Mucosa of gallbladder (tissue), 1 donor: ENCODE measurements at places on chromosomes 12 and 14. TPM values are rescaled to one million over a fixed set of nuclear protein-coding genes. Genes with fewer than 3 reads are reported as not detected.

Gene PLEKHG7
- total RNA-seq: 0.29 TPM

Gene PRH2
- not detected for total RNA-seq

GRCh38 chr12:92506460-92506859, 196.3 kb upstream of the PLEKHG7 start:
- DNase-seq: peak; percentile 29

DNA sequence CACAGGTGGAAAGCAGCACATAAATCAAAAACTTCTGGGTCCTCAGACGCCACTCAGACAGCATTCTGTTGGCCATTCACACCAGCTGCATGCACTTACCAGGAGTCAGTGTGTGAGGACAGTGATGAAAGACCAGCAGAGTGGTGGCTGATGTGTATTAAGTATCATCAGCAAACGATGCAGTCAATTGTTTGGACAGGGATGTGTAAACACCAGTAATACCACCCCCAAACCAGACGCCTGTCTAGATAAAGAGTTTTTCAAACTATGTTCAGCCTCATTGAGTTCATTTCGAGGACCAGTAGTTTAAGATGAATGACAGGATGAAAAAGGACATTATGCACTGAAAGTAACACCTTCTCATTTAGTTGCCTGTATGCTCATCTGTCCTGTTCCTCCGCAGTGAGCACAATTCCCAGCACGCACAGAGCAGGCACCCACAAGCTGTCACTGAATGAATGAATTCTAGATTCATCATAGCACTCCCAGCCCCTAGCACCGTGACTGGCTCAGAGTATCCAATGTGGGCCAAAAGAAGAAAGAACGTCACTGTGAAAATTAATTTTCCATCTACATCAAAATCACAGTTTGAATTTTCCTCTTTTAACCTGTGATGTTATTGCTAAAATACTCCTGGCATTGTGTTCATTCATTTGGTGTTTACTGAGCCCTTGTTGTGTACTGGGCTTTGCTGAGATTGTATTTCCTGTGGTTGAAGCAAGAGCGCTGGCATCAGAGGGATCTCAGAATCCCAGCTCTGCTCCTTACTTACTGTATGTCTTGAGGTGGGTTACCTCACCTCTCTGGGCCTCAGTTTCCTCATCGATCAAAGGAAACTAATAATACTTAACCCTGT, 124.8 kb upstream of the NOS1 start:
- DNase-seq: no peak

DNA sequence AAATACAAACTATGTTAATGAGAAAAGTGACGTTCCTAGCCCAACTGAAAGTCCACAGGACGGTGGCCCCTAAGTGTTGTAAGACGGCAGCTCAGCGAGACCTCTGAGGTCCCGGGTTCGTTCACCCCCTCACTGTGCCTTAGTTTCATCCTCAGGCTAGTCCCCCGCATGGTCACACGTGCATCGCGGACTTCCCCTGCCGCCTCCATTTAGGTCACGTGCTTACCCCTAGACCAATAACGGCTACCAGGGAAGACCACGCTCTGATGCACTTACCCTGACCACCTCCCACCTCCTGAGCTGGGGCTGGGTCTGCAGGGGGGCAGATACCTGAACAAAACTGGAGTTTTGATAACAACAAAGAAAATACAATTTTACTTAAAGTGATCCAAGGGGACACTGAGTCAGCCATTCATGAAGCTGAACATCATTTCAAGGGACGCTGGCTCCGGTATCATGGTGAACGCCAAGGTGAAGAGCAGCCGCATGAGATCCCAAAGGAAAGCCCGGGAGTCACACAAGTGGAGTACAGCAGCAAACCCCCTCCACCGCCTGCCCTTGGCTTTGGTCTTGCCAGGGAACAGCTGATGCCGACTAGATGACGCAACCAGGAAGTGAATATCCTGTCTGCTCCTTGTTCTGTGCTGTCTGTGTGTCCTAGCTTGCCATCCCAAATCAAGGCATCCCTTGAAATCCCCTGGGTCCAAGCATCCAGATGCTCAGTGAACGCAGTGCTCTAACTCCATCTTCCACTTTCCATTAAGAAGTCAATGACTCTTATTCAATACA, 274.1 kb downstream of the PCNX1 start:
- DNase-seq: no peak

Gene P2RX7
- 7.7 TPM for total RNA-seq

GRCh38 chr12:118377021-118377883, 897 bp downstream of the SUDS3 start:
- DNase-seq: no peak

DNA sequence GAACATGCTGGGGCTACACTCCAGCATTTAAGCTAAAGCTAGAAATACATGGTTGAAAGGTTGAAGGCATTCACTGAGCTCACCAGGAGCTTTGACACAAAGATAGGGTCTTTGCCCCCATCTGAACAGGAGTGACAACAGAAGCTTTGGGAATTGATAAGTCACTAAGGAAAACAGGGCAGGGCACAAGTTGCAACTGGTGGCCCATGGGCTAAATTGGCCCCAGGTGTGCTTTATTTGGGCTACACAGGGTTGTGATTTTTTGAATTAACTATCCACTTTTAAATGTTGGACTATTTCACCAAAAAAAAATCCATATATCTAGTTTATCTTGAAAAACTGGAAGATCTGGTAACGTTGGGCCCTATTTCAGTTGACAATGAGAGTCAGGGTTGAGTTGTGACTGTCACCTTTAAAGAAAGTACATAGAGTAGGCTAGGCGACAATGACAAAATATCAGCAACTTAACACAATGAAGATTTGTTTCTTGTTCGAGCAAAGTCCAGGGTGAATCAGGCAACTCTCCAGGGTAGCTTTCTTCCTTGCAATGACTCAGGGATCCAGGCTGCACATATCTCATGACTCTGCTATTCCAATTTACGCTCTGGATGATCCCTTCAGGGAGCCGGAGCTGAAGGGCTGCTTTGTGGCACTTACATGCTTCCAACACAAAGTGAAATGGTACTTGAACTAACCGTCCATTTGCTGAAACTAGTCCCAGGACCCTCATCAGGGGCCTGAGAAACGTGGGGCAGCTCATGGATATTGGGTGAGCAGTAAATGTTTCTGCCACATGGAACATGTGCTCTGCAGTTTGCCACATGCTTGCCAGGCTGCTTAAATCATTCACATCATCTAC, 13.3 kb upstream of the EIF4B start:
- peak; percentile 83 for DNase-seq
